ENCODE measurements at places on chromosomes 2 and 18. TPM values are rescaled to one million over a fixed set of nuclear protein-coding genes. Genes with fewer than 3 reads are reported as not detected.

TBR1 gene
- total RNA-seq = not detected

- H3K36me3 ChIP-seq = no peaks in the 10 kb centered on the region
- no peaks in the 10 kb centered on the region for H3K4me1 ChIP-seq
- peak; percentile 2 for DNase-seq
- no peak overlapping the region for H3K4me3 ChIP-seq
- no peak overlapping the region for H3K27ac ChIP-seq
Measured at GRCh38 chr18:33495278-33495677, 54.8 kb upstream of the CCDC178 start.

CSRNP3 gene
- total RNA-seq = 0.21 TPM

DNA sequence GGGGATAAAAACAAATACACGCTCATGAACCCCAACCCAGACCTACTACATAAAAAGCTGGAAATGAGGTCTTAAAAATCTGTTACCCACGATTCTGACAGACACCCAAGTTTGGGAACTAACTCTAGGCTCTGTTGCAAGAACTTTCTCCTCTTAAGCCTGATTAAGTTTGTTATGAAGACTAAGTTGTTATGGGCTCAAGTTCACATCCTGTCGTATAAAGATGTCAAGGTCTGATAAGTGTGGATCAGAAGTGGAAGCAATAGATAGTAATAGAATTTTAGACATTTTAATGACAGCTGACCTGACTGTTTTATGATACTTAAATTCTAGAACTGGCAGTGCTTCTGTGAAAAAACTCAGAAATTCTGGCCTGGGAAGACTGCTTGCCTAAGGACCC lies 43.2 kb downstream of the LPIN2 start:
- DNase-seq = no peak
- H3K27me3 ChIP-seq = no peaks in the 10 kb centered on the region
- H3K4me1 ChIP-seq = peaks cover 55% of the 10 kb centered on the region
- H3K27ac ChIP-seq = peak overlapping the region; percentile 56

DNA sequence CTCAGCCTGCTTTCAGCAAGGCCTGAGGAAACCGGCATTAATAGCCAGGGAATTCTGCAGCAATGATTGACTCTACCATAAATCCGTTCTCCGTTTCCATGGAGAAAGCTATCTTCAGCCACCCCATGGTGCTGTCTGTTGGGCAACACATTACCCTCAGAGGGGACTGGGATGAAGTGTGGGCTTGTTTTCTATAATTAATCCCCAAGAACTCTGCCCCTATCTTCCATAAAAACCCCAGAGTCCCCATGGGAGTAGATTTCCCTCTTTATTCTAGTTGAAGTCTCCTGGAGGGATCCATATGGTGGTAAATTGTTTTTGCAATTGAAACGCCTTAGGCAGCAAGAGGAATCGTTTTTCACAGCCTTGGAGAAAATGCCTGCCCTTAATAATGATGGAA lies 9.2 kb downstream of the G6PC2 start:
- H3K4me3 ChIP-seq = no peak overlapping the region
- no peaks in the 10 kb centered on the region for H3K4me1 ChIP-seq

CERKL gene
- total RNA-seq = not detected

DNA sequence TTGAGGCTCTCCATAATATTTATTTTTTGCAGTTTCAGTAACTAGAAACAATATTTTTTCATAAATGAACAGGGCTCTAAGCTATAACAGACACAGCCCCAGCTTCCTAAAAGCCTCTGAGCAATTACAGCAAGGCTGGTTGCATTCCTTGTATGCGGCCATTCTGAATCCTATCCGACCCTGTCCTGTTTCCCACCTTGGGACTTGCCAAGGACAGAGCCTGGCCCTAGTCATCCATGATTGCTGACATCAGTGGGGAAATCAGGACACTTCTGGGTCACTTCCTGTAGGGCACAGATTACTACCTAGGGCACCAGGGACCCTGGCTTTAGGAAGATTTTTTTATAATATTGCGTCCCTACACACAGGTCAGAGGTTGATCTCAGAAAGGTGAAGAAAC lies 5.5 kb downstream of the TMEM177 start:
- no peak overlapping the region for H3K4me3 ChIP-seq
- H3K4me1 ChIP-seq = peaks cover 7% of the 10 kb centered on the region

GRCh38 chr2:181228661-181229060 lies 228.5 kb upstream of the ITGA4 start:
- no peaks in the 10 kb centered on the region for H3K27me3 ChIP-seq
- no peak overlapping the region for H3K27ac ChIP-seq
- no peaks in the 10 kb centered on the region for H3K36me3 ChIP-seq
- H3K4me3 ChIP-seq = no peak overlapping the region
- no peak for DNase-seq
- no peaks in the 10 kb centered on the region for H3K4me1 ChIP-seq

CHAC2 gene
- total RNA-seq = 16.0 TPM

- H3K27ac ChIP-seq = no peak overlapping the region
- H3K4me1 ChIP-seq = no peaks in the 10 kb centered on the region
- no peaks in the 10 kb centered on the region for H3K27me3 ChIP-seq
Measured at GRCh38 chr18:24086082-24086481, 52.8 kb upstream of the CABYR start.

- no peaks in the 10 kb centered on the region for H3K4me1 ChIP-seq
- H3K27ac ChIP-seq = no peak overlapping the region
- no peak for DNase-seq
- H3K36me3 ChIP-seq = no peaks in the 10 kb centered on the region
Measured at GRCh38 chr2:230134496-230135129, 65.9 kb upstream of the SLC16A14 start.

- H3K36me3 ChIP-seq = no peaks in the 10 kb centered on the region
- H3K4me3 ChIP-seq = no peak overlapping the region
- no peak overlapping the region for H3K27ac ChIP-seq
- DNase-seq = no peak
Measured at GRCh38 chr2:181683518-181684453, 3.5 kb upstream of the NEUROD1 start.

- no peak overlapping the region for H3K27ac ChIP-seq
- H3K36me3 ChIP-seq = no peaks in the 10 kb centered on the region
- H3K4me3 ChIP-seq = no peak overlapping the region
- DNase-seq = no peak
- H3K27me3 ChIP-seq = no peaks in the 10 kb centered on the region
- H3K4me1 ChIP-seq = no peaks in the 10 kb centered on the region
Measured at GRCh38 chr2:184830531-184830930, 232.2 kb downstream of the ZNF804A start.

UGT1A4 gene
- 0.21 TPM for total RNA-seq

SLC14A1 gene
- total RNA-seq = not detected

GRCh38 chr2:111162718-111163331 lies 42.1 kb downstream of the BCL2L11 start:
- H3K27ac ChIP-seq = no peak overlapping the region
- H3K4me1 ChIP-seq = peaks cover 15% of the 10 kb centered on the region
- peaks cover 15% of the 10 kb centered on the region for H3K36me3 ChIP-seq

AAK1 gene
- 32.9 TPM for total RNA-seq

DNA sequence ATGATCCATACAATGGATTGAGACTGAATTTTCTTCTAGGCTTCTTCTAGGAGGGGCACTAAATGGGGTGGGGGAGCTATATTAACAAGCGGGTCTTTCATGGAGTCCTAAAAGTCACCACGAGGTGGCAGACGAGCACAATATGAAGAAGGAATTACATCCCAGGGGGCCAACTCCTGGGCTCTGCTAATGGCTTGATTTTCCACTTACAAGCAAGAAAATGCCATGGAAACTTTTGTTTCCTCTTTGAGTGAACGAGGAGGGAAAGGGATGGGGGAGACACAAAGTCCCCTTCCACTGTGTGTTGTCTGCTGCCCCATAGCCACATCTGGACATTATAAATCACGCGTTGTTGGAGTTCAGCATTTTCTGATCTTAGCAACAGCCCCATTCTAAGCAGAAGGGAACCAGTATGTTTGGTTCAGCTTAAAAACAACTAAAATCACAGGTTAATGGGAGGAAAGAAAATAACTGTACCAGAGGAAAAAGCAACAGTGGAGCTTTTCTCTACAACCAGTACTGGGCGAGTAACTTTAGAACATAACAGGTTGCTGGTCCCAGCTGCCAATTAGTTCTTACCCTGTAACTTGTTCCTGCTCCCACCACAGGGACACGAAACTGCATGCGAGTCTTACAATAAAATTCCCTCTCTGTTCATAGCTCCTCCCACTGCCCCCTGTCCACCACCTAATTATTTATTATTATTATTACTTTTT lies 285.0 kb upstream of the PARD3B start:
- no peak overlapping the region for H3K27ac ChIP-seq
- H3K4me1 ChIP-seq = no peaks in the 10 kb centered on the region
- no peak overlapping the region for H3K4me3 ChIP-seq
- H3K36me3 ChIP-seq = no peaks in the 10 kb centered on the region
- H3K27me3 ChIP-seq = no peaks in the 10 kb centered on the region

GRCh38 chr2:143684551-143685320 lies 555.5 kb downstream of the ARHGAP15 start:
- H3K36me3 ChIP-seq = no peaks in the 10 kb centered on the region
- H3K27ac ChIP-seq = no peak overlapping the region
- H3K4me3 ChIP-seq = no peak overlapping the region
- H3K27me3 ChIP-seq = no peaks in the 10 kb centered on the region
- no peaks in the 10 kb centered on the region for H3K4me1 ChIP-seq

DNA sequence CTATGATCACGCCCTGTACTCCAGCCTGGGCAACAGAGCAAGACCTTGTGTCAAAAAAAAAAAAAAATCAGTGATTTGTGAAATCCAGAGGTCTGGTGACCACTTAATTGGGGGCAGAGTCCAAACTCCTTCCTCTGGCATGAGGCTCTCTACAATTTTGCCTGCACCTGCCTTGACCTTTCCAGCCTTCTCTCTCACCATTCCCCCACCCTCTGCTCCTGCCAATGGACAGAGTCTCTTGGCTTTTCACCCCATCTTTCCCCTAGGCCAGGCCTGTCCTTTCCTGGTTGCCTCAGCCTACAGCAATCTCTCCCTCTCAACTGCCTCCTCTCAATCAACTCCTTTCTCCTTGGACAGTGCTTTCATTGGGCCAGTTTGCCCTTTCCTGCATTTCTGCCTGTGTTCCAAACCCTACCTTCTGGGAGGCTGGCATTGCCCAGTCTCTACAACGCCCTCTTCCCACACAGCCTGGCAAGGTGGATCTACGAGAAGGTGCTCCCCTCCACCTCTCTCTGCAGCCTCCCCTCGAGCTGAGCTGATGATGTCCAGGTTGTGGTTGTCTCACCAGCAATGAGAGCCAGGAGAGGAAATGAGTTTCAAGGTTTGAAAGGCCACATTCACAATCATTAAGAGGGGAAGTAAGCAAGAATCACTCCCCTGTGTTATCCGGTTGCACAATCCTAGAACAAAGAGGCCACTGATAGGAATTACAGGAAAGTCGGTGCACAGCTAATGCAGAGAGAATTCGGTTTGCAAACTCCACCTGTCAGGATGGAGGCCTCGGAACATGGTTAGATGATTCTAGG lies 39.5 kb upstream of the NPAS2 start:
- no peak overlapping the region for H3K27ac ChIP-seq
- peaks cover 2% of the 10 kb centered on the region for H3K27me3 ChIP-seq
- H3K4me1 ChIP-seq = no peaks in the 10 kb centered on the region
- no peak for DNase-seq
- no peak overlapping the region for H3K4me3 ChIP-seq

DNA sequence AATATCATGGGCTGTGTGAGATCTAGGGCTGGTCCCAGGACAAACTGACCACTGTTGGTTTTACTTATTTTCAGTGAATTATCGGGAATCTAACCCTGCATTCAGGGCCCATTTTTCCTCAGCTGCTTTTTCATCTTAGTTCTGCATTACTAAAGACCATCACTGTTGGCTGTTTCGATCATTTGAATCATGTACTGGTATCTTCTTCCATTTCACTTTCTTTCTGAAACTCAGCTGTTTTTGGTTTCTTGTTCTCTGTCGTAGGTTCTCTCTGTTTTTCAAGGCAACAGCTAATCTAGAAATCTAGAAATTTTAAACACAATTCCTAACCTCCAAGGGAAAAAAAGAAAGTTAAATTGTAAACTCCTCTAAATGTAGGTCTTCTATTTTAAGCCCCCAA lies 159.9 kb upstream of the SESTD1 start:
- H3K4me3 ChIP-seq = no peak overlapping the region
- DNase-seq = no peak
- H3K27ac ChIP-seq = no peak overlapping the region

GPR55 gene
- total RNA-seq = 30.1 TPM

MAL gene
- 1.8 TPM for total RNA-seq

CPO gene
- total RNA-seq = not detected

DNA sequence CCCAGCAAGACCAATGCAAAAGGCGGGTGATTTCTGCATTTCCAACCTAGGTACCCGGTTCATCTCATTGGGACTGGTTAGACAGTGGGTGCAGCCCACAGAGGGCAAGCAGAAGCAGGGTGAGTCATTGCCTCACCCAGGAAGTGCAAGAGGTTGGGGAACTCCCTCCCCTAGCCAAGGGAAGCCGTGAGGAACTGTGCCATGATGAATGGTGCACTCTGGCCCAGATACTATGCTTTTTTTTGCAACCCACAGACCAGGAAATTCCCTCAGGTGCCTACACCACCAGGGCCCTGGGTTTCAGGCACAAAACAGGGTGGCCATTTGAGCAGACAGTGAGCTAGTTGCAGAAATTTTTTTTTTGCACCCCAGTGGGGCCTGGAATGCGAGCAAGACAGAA lies 662.6 kb upstream of the ACVR2A start:
- no peaks in the 10 kb centered on the region for H3K27me3 ChIP-seq
- peaks cover 16% of the 10 kb centered on the region for H3K4me1 ChIP-seq
- no peaks in the 10 kb centered on the region for H3K36me3 ChIP-seq

DNA sequence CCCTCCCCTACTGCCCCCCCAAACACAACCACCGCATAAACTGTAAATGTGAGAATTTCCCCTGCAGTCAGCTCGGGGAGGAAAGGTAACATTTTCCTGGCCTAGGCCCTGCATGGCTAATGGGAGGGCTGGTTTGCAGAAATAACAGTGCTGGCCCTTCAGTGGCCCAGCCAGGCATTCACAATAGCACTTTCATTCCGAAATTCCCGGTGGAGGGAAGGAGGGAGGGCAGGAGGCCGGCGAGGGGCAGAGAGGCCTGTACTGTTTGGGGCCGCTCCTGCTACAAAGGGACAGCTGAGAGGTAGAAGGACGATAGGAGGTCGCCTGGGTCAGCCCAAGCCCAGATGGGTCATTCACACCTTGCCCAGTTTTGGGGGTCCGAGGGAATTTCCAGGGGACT lies 11.3 kb downstream of the CYP26B1 start:
- H3K27me3 ChIP-seq = no peaks in the 10 kb centered on the region
- no peaks in the 10 kb centered on the region for H3K36me3 ChIP-seq
- no peak overlapping the region for H3K27ac ChIP-seq
- H3K4me1 ChIP-seq = no peaks in the 10 kb centered on the region
- no peak for DNase-seq

DNA sequence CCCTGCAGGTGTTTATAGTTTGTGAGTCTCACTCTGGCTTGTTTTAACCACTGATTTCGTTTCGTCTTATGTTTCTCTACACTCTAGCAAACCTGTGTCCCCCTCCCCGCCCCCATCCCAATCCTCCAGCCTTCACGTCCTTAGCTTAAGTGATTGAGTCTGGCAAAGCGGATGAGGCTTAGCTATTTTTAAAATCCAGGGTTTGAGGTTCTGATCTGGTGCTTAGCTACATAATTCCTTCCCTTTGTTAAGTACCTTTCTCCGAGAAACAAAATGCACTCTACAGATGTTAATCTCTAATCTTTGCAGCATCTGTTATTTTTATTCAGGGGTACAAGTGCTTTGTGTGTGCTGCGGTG lies 7.8 kb downstream of the AGAP1 start:
- H3K4me1 ChIP-seq = no peaks in the 10 kb centered on the region
- peaks cover 1% of the 10 kb centered on the region for H3K27me3 ChIP-seq
- H3K27ac ChIP-seq = no peak overlapping the region
- no peak for DNase-seq

- H3K4me3 ChIP-seq = no peak overlapping the region
- no peak for DNase-seq
- H3K27ac ChIP-seq = no peak overlapping the region
- H3K27me3 ChIP-seq = peaks cover 32% of the 10 kb centered on the region
- no peaks in the 10 kb centered on the region for H3K36me3 ChIP-seq
Measured at GRCh38 chr2:168245074-168245825, 2.1 kb downstream of the STK39 start.
